ENCODE measurements at places on chromosomes 12 and 14.

GRCh38 chr12:66011731-66012130, 118.8 kb downstream of the LLPH start:
- no peak for DNase-seq

GRCh38 chr14:77964586-77964985, 164.7 kb downstream of the ADCK1 start:
- DNase-seq, result no peak

GRCh38 chr12:84862186-84862585, 50.4 kb downstream of the SLC6A15 start:
- no peak for DNase-seq

DNA sequence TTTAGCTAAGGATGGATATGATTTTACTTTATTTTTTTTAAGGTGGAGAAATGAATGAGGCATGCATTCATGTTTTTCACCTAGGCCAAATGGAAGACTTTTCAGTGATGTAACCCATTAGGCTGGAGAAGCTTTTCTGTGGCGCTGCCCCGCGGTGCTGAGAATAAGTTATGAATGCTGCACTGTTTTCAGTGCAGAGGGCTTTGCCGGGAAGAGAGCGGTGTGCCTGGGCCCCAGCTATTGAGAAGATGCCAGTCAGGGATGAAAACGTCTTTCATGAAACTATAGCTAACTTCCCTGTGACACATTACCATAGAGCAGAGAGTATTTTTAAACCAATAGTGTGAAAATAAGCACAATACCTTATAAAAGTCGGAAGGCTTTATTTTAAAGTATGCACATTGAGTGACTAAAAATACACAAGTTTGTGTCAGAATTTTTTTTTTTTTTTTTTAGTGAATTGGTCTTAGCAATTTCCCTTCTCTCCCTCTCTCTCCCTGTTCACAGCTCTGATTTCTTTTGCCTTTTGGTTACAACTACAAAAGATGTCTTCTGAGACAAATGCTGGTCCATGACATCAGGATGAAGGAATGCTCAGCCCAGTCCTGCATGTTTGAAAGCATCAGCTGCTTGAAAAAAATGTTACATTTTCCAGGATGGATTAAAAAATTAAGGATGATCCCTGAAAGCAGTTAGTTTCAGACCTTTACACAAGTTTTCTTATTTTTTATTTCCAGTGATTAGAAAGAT, 48.3 kb downstream of the NPAS3 start:
- no peak for DNase-seq

- no peak for DNase-seq
Measured at GRCh38 chr12:122368361-122369073, 54.0 kb downstream of the CLIP1 start.

- no peak for DNase-seq
Measured at GRCh38 chr14:88765130-88765529, 27.6 kb downstream of the EML5 start.

DNA sequence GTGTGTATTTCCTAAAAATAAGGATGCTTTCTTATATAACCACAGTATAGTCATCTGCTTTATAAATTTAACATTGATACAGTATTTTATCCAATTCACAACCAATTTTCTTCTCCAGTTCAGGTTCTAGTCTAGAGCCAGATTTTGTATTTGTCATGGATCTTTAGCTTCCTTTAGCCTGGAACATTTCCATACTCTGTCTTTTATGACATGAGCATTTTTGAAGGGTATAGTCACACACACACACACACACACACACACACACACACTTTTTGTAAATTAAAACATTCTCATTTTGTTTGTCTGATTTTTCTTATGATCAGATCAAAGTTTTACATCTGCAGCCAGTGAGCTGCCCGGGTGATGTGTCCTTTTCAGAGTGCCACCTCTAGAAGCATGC, 25.4 kb downstream of the CGRRF1 start:
- no peak for DNase-seq

GRCh38 chr14:62185078-62185477, 422.9 kb downstream of the SNAPC1 start:
- no peak for DNase-seq

DNA sequence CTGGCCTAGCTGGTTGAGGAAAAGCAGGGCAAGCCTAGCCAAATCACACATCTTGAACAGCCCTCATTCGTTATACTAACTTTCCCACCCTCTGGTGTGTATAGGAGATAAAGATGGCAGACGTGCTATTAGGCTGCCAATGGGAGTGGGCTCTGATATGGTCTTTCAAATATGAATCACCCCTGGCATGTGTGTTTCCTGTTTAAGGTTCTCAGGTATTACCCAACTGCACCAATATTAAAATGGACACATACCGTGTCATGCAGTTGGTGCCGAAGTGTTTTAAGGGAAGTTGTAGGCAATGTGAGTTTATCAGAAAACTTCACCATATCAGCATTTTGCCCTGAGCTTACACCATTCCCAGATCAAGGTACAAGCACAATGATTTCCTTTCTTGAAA, 33.4 kb downstream of the CHST11 start:
- DNase-seq, result no peak

GRCh38 chr14:89841851-89842250, 112.7 kb downstream of the EFCAB11 start:
- DNase-seq, result no peak

DNA sequence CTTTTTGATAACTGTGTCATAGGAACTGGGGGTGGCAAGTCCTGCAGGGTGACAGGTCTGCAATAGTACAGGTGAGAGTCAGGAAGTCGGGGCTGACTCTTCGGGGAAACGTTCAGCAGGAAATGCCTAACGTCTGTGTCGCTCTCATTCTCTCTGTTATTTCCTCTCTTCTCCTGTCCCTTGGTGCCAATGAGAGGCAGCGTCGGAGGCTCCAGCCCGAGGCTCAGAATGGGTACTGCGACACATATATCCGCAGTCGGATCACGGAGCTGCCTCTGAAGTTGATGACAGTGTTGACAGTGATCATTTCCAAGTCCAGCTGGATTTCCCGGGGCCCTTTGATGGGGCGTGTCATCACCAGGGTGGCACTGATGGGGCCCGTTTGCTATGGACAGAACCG, 2.7 kb upstream of the TC2N start:
- no peak for DNase-seq

DNA sequence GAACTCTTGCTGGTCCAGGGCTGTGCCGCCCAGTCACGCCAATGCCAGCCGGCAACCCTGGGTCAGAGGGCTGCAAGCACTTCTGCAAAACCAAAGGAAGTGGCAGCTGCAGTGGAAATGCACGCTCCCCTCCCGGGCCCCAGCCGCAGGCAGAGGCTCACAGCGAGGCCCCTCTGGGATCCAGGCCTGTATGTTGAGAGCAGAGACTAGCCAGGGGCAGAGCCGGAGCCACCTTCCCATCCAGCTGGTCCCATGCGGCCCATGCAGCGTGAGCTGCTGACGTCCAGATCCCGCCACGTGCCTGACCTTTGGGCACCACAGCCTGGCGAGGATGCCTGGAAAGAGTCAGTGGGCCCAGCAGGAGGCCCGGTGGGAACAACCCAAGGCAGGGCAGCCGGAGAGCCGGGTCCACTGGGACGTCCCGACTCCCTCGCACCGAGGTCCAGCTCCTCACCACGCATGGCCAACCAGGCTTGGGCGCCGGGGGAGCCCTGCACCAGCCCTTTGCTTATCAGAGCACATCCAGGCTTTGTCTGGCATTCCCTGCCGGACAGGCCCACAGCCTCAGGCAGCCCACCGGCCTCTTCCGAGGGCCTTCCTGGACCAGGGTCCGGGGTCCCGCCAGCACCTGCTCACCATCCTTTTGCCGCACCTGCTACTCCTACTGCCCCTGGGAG, 4.3 kb downstream of the GPR132 start:
- DNase-seq, result no peak

DNA sequence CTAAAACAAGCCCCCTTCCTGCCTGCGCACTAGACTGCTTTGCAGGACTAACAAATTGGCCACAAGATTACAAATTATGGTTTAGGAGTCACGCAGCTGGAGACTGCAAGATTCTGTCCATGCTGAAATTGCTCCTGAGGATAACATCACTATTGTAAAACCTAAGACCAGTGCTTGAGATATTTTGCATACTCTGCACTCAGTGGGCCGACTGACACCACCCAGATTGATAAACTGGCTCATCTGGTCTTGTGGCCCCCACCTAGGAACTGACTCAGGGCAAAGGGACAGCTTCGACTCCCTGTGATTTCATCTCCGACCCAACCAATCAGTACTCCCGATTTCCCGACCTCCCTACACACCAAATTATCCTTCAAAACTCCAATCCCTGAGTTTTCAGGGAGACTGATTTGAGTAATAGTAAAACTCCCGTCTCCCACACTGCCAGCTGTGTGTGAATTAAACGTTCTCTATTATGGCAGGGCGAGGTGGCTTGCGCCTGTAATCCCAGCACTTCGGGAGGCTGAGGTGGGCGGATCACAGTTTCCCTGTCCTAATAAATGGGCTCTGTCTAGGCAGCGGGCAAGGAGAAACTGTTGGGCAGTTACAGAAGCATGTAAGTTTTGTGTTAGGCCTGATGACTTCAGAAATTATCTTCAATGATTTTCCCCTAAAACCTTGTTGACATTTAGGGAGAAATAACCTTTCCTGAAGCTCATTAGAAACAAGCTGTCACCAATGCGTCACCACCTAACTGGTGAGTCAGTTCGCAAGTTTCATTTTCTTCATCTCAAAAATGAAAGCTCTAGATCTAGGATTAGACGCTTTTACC, 5.3 kb upstream of the UBC start:
- DNase-seq, result no peak

DNA sequence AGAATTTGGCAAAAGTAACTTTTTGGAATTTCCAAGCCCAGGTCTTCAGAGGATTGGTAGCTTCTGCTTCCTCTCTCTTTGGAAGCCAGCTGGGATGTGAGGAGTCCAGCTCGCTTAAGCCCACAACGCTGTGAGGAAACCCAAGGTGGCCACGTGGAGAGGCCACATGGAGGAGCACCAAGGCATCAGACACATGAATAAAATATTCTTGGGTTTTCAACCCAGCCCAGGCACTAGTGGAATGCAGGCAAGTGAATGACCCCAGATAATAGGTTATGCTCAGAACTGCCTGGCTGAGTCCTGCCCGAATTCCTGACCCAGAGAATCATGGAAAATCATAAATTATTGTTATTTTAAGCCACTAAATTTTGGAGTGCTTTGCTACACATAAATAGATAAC, 119.7 kb upstream of the PARP11 start:
- DNase-seq, result no peak

GRCh38 chr12:116661341-116661740, 76.5 kb downstream of the SPRING1 start:
- no peak for DNase-seq

DNA sequence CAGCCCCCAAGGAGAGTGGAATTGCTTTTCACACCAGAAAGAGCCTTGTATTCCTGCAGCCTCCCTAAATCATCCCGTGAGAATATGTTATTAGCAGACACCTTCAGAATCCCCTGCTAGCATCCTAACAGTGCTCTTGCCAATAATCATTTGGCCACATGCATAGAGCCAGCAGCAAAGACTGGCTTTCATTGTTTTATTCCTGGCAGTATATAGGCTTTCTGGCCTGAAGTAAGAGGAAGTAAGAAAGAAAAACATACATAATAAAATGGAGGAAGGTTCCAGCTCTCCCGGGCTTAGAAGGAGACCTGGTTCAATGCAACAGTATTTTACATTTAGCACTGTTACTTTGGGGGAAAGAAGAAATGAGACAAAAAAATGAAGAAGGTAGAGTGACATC, 176.7 kb upstream of the ATF7IP start:
- no peak for DNase-seq

GRCh38 chr14:104531421-104532190, 48.0 kb upstream of the C14orf180 start:
- no peak for DNase-seq

GRCh38 chr12:92551853-92552397, 150.9 kb upstream of the PLEKHG7 start:
- no peak for DNase-seq

DNA sequence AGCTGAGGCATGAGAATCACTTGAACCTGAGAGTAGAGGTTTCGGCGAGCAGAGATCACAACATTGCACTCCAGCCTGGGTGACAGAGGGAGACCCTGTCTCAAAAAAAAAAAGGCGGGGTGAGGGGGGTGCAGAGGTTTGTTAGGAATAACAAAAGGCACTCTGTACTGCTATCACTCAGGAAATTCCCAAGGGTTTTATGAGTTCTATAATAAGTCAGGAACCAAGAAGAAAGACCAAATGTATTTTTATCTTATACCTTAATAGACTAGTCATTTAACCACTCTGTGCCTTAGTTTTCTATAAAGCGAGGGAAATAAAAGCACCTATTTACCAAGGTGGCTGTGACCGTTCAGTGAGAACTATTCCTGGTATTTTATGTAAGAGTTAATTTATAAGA, 319.2 kb downstream of the GPHN start:
- DNase-seq, result no peak

DNA sequence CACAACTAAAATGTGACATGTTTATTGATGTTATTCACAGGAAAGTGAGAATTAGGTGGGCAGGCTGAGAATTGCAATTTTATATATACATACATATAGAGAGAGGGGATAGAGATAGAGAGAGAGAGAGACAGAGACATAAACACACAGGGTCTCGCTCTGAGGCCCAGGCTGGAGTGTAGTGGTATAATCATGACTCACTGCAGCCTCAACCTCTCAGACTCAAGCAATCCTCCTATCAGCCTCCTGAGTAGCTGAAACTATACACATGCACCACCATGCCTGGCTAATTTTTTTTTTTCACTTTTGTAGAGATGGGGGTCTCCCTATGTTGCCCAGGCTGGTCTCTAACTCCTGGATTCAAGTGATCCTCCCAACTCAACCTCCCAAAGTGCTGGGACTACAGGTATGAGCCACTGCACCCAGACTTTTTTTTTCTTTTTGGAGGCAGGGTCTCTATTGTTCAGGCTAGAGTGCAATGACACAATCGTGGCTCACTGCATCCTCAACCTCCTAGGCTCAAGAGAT, 49.1 kb downstream of the R3HDM2 start:
- no peak for DNase-seq

DNA sequence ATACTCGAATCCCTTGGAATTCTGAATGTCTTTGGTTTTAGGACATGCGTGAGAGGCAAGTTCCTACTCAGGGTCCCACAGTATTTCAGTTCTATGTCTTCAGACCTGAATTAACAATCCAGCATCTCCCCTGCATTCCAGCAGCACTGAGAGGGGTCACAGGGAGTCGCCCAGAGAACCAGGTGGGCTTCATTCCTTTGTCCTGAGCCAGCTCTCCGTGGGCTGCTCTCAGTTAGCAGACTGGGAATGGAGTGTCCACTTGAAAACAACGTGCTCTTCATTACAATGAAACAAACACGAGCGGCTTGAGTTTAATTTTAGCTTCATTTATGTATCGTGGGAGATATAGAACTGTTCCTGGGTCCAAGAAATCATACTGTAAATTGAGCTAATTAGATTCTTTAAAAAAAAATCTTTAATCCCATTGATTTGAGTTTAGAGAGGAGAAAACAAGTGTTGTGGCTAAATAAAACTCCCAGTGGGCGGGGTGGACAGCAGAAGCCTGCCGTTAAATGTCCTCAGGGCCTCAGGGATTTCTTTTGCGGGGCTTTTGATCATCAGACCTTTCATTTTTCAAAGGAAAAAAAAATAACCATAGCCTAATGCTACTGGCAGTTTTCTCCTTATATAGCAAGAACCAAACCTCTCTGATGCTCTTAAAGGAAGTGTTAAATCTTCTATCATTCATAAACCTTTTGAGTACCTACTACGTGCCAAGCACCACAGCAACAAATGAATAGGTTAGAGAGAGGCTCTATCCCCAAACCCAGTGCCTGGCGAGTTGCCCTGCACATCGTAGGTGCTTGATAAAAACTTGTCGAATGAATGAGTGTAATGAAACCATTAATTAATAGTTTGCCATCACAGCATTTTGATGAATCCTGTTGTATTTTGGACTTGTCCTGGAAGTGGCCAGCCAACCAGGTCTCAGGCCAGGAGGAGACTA, 140.4 kb downstream of the CHST11 start:
- DNase-seq, result no peak
